Activated T-helper 17 cell treated with anti-CD3 and anti-CD28 coated beads, Interleukin-2, amount 50 U/mL, for 72 hours (primary cell): ENCODE measurements at places on chromosomes 3 and 15.

DNA sequence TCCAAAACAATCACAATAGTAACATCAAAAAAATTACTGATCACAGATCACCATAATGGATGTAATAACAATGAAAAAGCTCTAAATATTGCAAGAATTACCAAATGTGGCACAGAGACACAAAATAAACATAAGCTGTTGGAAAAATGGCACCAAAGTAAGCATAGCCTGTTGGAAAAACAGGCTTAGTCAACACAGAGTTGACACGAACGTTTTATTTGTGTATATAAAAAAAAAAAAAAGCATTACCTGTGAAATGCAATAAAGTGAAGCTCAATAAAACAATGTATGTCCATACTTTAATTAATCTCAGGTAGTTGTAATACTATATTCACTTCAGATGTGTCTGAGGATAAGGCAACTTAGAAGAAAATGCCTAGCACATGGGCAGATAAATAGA, 77.1 kb downstream of the NR1I2 start:
- no peak for ATAC-seq

DNA sequence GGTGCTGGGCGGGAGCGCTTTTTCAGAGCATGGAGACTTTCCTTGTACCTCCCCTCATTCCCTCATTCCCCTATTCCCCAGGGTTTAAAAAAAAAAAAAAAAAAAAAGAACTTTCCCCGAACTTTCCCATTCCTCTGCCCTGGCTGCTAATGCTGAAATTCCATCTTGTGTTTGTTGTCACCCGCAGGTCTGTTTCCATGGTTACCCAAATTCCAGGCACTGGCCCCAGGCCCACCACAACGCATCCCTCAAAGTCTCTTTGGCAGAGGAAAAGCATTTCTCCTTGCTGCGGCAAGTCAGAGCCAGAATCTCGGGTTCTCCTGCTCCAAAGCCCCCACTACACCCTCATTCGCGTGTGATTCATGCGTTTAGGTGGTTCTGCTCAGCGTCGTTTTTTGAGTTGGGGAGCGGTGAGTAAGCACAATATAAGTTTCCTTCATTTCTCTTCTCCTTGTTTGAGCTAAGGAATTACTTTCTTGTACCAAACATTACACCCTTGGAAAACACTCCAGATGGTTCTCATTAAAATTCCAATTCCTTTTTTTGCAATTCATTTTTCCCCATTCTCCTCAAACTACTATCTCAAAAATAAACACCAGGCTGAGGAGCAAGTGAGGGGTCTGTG, 21.6 kb downstream of the ANAPC13 start:
- ATAC-seq, result no peak

GRCh38 chr3:120196812-120197211, 88.2 kb downstream of the GPR156 start:
- no peak for ATAC-seq

DNA sequence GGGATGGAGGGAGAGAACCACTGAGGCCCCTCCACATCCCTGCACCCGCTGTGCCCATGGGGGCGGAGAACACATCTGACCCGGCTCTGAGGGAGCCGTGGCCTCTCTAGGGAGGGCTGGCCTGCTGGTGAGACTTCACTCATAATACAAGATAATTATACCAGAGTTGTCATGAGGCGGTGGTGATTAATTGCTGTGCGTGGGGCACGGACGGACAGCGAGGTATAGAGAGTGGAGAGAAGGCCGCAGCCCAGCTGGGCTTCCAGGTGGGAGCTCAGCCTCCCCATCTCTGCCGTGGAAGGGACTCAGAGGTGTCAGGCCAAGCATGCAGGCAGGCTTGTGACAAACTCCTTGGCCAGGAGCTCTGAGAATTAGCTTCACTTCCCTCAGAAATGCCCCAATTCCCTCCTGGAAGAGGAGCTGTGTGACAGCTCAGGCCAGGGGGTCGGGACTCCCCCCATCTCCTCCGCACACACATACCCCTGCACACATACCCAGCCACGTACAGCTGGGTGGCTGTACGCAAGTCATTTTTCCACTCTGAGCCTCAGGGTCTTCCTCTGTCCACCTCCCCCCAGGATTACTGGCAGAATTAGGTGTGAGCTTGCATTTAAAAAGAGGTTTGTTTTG, 6.0 kb upstream of the GATA2 start:
- ATAC-seq, result no peak

DNA sequence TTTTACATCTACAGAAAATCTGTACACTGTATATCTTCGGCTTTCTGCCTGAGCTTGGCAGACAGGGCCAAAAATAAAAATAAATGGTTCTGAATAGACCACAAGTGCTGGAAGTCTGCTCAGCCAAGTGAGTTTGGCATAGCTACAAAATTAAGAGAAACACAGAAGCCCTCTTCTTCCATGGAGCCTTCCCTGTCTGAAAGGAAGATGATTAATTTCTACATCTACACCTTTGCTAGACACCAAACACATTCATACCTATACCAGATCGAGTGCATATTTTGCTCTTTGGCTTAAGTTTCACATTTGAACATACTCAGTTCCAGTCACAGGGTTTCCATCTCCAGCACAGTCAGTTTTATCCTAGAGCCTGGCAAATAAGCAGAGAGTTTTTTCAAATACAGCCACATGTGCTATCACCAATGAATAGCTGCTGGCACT, 224.6 kb downstream of the GREM1 start:
- ATAC-seq, result peak; percentile 57

DNA sequence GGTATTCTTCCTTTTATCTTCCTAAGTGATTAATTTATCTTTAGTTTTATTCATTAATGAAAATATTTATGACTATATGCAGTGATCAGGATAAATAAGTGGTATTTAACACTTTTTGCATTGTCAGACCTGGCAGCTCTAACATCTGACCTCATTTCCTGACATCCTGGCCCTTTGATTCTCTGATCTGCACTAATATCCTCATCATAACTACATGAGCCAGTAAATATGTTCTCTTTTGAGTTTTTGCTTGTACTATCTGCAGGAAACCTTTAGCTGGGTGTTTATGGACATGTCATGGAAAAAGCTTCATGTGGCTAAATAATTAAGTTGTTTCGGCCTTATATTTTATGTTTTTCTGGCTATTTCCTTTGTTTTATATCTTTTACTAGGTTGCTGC, 10.5 kb downstream of the NKTR start:
- no peak for ATAC-seq

DNA sequence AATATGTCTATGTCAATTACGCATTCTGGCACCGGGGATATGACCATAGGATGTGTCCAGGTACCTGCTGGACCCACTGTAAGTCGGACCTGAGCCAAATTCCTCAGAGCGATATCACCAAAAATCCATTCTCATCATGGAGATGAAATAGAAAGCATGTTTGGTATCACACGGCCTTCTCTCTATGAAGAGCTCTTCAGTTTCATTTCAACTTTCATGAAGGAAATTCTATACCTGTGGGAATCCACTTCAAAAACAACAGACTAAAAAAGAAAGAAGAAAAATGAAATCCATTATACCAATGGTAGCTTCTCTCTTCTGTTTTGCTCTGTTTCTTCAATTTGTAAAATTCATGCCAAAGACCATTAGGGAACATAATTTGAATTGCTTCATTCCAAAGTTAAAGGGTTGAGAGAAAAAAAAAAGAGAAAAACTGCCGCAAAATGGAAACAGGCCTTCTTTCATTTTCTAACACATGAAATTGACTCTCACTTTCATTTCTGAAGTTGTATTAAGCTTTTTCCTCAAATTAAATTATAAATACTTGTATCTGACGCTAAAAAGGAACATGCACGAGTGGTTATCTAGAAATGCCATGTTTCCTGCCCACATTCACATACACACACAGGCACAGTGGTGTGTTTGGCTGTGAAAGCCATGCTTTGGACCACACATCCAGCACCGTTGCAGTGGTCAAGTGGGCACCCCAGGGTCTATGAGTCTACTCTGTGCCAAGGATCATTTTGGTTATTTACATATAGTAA, 46.9 kb upstream of the DIPK2A start:
- ATAC-seq, result no peak

- no peak for ATAC-seq
These were observed 200.8 kb upstream of the STRIT1 start for GRCh38 chr3:155494332-155494731.

- ATAC-seq, result no peak
These were observed 8.9 kb downstream of the LMOD3 start for GRCh38 chr3:69113536-69113935.

DNA sequence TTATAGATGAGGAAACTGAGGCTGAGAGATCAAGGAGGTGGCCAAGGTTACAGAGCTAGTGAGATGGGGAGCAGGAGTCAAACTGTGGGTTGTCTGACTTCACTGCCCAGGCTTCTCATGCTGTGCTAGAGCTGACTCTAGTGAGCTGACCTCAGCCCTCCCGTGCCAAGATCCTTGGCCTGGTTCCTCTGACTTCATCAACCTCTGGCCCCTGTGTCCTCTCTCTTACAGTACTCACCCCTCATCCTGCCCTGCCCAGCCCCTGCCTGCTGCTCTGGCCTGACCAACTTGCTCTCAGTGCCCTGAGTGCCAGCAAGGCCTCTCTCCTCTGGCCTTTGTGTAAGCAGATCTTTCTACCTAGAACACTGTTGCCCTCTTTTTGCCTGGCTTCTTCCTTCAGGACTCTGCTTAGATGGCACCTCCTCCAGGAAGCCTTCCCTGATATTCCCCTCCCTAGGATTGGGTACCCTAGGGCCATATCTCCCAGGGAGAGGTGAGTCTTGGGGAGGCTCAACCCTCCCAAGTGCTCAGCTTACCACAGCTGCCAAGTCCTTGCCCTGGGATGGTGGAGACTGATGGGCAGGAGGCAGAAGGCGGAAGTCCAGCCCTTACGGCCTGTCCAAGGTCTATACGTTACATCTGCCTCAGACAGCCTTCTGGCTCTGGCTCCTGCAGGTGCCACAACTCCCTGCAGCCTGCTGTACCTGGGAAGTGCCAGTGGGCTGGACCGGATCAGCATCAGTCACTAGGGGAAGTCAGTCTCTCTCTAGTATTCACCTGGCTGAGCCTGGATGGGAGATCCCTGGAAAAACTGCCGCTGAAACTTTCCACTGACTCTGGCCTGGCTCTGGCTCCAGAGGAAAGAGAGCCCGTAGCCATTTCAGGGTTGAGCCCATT, 36.3 kb upstream of the FAM107A start:
- ATAC-seq, result no peak

DNA sequence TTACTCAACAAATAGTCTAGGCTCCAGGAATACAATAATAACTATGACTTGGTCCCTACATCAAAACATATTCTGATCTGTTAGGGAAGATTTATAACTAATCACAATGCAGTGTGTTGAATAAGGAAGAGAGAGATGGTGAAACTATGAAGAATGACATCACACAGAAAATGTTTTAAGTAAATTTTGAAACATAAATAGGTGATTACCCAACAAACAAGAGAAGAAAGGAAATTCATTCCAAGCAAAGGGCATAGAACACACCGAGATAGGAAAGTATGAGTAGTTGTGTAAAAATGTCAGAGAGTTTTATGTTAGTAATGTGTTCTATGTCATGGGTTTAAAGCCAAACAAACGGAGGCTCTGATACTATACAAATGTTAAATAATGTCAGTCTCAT, 13.4 kb downstream of the SEC62 start:
- no peak for ATAC-seq

GRCh38 chr3:66706890-66707289, 206.1 kb upstream of the LRIG1 start:
- ATAC-seq, result no peak

GRCh38 chr3:9279966-9280365, 30.5 kb upstream of the SRGAP3 start:
- no peak for ATAC-seq

DNA sequence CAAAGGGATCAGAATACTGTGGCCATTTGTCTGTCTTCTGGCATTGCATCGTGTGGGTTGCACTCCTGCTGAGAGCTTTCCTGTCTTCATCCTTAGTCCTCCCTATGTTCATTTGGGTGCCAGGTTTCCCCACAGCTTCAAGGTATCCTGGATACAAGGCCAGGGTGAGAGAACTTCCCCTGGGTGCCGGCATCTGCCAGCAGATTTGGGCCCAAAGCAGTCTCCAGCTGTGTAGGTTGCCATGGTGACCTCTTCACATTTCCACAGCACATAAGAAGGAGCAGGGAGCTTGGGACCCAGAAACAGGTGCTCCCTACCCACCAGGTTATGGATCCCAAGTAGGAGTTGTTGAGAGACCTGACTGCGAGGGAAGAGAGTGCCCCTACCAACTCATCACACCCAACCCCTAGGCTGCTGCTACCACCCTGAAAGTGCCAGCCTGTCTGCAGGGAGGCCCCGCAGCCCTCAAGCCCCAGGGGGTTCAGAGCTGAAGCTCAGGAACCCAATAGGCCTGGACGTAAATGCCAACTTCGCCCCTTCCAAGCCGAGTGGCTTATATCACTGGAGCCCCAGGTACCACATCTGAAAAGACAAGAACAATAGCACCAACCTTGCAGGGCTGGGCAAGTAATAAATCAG, 19.9 kb downstream of the TTC21A start:
- no peak for ATAC-seq

DNA sequence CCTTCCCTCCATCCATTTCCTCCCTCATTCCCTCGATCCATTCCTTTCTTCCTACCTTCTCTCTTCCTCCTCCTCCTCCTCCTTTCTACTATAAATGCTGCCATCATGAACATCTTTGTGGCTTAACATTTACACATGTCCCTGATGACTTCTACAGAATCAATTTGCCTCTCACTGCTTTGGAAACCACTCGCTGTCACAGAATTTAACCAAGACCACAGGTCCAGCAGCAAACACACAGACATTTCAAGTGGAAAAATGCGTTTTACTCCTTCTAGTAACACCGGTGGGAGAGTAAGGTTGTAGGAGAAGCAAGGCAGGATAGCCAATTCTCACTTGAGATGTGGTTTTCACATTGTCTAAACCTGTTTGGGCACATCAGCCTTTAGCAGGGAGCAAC, 101.4 kb upstream of the LRIG1 start:
- no peak for ATAC-seq

DNA sequence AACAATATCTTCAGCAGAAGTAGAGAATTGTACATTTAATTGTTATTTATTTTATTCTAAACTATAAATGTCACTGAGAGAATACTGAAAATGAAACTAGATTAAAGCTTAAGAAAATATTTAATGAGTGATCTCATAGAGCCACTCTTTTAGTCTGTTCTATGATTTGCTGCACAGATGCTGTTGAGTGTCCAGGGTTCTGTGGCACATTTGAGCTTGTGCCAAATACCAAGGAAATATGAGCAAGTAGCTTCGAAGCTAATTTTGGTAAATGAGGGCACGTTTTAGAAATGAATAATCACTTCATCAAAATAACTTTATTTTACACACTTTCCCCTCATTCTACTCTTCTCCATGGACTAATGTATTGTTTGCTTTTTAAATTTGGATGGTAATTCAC, 53.6 kb upstream of the THRB start:
- ATAC-seq, result no peak

DNA sequence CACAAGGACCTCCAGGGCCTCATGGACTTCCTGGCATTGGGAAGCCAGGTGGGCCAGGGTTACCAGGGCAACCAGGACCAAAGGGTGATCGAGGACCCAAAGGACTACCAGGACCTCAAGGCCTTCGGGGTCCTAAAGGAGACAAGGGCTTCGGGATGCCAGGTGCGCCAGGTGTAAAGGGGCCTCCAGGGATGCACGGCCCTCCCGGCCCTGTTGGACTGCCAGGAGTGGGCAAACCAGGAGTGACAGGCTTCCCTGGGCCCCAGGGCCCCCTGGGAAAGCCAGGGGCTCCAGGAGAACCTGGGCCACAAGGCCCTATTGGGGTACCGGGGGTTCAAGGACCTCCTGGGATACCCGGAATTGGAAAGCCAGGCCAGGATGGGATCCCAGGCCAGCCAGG, 23.2 kb upstream of the CMSS1 start:
- ATAC-seq, result no peak
